ENCODE measurements at places on chromosomes 4 and X. TPM values are rescaled to one million over a fixed set of nuclear protein-coding genes. Genes with fewer than 3 reads are reported as not detected.

The TCEANC gene
- 1.8 TPM for total RNA-seq

The RPA4 gene
- not detected for total RNA-seq

The CCDC120 gene
- 1.5 TPM for total RNA-seq

The SMPX gene
- 0.85 TPM for total RNA-seq

The CLCN4 gene
- 13.2 TPM for total RNA-seq

The KCND1 gene
- 3.5 TPM for total RNA-seq

The HTN1 gene
- not detected for total RNA-seq

The SPANXN2 gene
- total RNA-seq, result not detected

The FRMPD3 gene
- total RNA-seq, result 0.12 TPM

The TMPRSS11B gene
- not detected for total RNA-seq

The MAGEC3 gene
- not detected for total RNA-seq

The BCOR gene
- 10.0 TPM for total RNA-seq

The ARX gene
- not detected for total RNA-seq

The TLR6 gene
- 2.5 TPM for total RNA-seq

The SHROOM3 gene
- 0.60 TPM for total RNA-seq
